Glomerular endothelial cell (primary cell): ENCODE measurements at places on chromosomes 1 and 21. TPM values are rescaled to one million over a fixed set of nuclear protein-coding genes. Genes with fewer than 3 reads are reported as not detected.

KRTAP12-2 gene
- total RNA-seq = not detected in 2 replicates

TMEM79 gene
- 1.9 TPM in 2 replicates for total RNA-seq

PLXNA2 gene
- 142 and 181 TPM in 2 replicates for total RNA-seq

C1orf115 gene
- 20.4 and 21.8 TPM in 2 replicates for total RNA-seq

LAMC1 gene
- 629 and 1,032 TPM in 2 replicates for total RNA-seq

SPRR1A gene
- not detected in 2 replicates for total RNA-seq

S100A9 gene
- not detected in 2 replicates for total RNA-seq

PLOD1 gene
- total RNA-seq = 626 and 680 TPM in 2 replicates

PTPN14 gene
- 77.6 and 81.7 TPM in 2 replicates for total RNA-seq

HAPLN2 gene
- not detected in 2 replicates for total RNA-seq

IL20 gene
- total RNA-seq = not detected in 2 replicates

HPCAL4 gene
- total RNA-seq = not detected in 2 replicates

PIP5K1A gene
- 36.4 and 45.3 TPM in 2 replicates for total RNA-seq

F5 gene
- not detected in 2 replicates for total RNA-seq

KRTAP10-4 gene
- total RNA-seq = not detected in 2 replicates
